ENCODE measurements at places on chromosomes 4 and X.

DNA sequence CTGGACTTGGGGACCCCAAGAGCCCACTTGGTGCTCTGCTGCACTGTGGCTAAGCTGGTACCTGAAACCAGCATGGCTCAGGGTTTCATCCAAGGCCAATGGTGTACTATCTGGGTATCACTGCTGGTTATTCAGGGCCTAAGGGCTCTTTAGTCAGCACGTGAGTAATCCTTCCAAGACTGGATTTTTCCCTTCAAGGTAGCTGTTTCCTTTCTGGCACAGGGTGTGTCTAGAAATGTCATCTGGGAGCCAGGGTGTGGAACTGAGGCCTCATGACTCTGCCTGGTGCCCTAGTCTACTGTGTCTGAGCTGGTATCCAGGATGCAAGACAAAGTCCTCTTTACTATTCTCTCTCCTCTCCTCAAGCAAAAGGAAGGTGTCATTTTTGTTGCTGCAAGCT lies 99.0 kb upstream of the QRFPR start:
- no peak for DNase-seq

- DNase-seq: no peak
These were observed 18.2 kb downstream of the PRDM8 start for GRCh38 chr4:80215449-80216052.

DNA sequence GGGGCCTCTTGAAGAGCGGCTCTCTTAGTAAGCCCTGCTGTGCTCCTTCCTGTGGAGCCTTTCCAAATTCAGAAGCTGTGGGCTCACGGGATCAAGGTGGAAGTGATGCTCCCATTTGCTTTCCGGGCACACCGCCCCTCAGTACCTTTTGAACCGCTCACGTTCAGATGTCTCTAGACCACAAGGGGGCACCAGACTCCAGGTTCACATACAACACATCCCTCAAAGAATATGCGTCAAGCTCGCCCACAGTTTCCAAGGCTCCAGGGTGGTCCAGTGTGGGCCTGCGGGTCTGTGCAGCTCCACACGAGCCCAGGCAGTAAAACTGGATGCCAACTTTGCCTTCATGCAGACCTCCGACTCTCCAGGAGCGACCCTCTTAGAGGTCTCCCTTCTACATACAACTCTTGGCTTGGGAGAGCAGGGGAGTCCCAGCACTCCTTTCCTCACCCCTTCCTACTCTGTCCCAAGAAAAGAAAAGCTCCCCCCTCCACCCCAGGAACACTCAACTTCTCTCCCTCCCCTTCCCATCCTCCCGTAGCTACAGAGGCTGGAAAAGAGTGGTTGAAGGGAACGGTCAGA lies 11.0 kb downstream of the SUPT20HL1 start:
- DNase-seq: peak; percentile 81

GRCh38 chr4:62342346-62342745 lies 1142.2 kb downstream of the ADGRL3 start:
- DNase-seq: no peak

DNA sequence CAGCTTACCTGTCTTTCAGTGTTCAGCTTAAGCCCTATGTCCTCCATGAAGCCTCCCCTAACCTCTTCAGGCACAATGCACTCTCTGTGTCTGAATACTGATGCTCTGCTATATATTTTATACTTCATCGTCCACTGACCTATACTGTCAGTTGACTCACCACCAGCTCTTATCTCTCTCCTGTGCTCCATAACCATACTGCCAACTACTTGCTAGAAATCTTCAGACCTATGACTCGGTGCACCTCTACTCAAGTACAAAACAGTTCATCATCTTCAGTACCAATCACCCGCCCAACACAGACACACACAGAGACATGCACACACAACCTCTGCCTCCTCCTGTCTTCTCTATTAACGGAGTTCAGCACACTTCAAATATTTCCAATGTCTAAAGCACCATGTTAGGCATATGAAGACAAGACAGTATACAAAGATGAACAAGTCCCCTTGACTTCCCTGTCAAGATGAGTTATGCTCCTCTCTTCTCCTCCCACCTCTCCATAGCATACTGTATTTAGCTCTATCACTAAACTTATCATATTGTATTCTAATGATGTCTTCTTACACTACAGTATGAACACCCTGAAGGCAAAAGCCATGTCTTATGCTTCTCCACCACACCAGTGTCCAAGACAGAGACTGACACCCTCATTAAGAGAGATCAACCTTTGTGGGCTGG lies 42.5 kb downstream of the ARHGEF6 start:
- DNase-seq: no peak

DNA sequence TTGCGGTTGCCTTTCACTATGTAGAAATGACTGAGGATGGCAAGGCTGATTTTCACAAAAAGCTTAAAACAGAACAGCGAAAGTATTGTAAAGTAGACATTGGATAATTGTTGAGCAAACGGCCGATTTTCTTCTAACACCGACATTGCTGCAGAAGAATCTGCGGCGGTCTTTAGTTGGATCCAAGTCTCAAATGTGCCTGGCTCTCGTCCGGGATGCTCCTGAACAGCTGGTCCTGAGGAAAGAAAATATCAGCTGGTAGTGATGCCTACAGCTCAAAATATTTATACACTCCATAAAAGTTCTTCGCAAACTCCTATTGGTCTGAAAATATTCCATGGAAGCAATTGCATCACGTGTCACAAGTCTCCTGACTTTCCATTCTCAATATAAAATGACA lies at the start of gene ASB5:
ASB5 (minus strand) TSS at position 260 of the 400 bp plus-strand sequence; CDS start at position 146, 114 bp downstream.
- no peak for DNase-seq

DNA sequence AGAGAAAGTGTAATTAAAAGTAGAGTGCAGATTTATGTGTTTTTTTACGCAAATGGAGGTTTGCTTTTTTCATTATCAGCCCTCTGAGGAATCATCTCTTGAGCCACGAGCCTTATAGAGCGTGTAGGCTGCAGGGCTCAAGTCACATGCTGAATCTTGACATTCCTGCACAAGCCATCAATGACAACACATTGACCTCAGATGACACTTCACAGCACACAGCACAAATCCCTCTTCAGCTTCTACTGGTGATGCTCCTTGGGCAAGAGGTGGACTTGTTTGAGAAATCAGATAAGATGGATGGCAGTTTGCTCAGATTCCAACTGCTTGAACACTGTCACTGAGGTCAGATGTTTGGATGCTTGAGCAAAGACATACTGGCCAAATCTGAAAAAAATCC lies 250.6 kb downstream of the SNCA start:
- DNase-seq: no peak

GRCh38 chr4:53592122-53592521 lies 836 bp upstream of the LNX1 start:
- no peak for DNase-seq

DNA sequence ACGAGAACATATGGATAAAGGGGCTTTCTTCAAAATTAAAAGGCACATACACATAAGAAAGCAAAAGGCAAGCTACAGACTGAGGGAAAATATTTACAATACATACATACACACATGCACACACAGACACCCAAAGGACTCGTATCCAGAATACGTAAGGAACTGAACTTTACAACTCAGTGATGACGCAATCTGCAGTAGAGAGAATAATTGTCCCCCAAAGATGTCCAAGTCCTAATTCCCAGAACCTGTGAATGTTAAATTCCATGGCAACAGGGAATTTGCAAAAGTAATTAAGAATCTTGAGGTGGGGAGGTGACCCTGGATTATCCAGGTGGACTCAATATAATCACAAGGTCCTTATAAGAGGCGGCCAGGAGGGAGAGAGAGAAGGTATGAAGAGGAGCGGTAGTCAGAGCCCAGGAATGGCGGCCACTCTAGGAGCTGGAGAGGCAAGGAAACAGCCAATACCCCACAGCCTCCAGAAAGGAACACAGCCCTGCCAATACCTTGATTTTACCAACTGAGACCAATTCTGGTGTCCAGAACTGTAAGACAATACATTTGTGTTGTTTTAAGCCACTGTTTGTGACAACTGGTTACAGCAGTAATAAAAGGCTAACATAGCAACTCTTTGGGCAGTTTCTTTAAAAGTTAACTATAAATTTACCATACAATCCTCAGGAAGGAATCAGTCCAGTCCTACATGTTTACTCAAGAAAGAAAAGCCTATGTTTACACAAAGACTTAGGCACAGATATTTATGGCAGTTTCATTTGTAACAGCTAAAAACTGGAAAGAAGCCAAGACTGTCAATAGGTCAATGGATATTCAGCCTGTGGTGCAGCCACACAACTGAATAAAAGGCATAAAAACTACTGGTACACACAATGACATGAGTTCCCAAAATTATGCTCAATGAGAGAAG lies 27.3 kb upstream of the STS start:
- no peak for DNase-seq

DNA sequence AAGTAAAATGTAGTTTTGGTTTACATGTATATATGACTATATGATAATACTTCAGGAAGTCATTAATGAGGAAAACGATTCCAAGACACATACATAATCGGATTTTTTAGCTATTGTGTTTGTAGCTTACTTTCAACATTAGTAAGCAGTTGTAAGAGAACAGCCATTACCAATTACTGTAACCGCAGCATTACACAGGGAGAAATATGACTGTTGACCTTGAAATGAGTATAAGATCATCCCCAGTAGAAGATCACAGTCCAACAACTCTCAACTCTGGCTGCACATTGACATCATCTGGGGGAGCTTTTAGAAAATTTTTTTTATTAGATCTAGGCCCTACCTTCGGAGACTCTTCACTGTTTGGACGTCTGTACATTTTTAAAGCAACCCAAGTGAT lies 762.0 kb upstream of the MAGEB2 start:
- no peak for DNase-seq

DNA sequence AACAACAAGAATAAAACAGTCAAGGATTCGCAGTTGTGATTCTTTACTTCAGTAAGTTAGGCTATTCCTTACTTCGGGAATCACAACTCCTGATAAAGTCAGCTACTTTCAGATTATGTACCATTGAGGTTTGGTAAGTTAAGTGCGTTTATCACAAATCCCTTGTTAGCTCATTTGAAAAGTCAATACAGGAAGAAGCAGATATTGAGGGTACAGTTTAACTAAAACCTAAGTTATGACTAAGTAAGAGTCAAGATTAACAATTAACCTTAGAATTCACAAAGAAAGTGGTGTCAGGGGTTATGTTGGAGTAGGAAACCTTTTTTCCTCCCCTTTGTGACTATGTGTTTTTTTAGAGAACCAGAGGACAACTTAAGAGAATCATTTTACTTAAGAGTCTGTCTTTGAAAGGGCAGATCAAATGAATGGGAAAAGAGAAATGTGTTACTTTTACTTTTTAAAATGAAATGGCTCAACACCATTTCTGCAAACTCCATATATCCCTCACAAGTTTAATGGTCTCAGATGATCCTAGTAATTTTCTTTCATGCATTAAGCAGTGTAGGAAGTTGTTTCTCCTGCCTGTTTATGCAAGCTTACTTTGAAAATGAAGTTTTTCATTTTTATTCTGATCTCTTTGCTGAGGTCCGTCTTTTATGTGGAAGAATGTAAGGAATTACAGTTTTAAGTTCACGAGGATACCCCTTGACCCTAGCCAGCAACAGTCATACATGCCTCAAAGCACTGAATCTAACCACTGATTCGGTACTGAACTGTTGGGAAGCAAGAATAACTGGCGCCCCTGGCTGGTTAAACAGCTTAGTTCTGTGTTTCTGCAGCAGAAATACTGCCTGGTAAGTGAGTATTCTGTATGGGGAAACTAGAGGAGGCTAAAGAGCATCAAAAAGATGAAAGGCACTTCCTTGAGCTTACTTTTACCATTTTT lies 211.7 kb downstream of the SLC4A4 start:
- DNase-seq: no peak

DNA sequence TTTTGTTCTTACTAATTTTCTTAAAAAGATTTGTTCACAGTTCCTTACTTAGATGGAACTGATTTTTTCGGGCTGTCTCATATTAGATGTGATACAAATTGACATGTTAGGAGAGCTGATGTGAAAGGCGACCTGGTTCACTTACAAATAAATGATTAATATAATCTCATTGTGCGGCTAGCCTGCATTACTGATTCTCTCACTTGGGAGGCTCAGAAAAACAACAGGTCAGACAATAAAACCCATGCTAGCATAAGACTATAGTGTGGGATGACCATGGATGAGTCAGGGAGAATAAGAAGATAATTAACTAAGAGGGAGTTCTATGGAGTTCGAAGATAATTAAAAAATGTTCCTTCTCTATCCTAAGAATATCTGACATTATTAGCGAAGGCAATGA lies 40.8 kb downstream of the RTL9 start:
- DNase-seq: no peak

- DNase-seq: no peak
These were observed 129.0 kb downstream of the TMEM47 start for GRCh38 chrX:34528081-34528480.

DNA sequence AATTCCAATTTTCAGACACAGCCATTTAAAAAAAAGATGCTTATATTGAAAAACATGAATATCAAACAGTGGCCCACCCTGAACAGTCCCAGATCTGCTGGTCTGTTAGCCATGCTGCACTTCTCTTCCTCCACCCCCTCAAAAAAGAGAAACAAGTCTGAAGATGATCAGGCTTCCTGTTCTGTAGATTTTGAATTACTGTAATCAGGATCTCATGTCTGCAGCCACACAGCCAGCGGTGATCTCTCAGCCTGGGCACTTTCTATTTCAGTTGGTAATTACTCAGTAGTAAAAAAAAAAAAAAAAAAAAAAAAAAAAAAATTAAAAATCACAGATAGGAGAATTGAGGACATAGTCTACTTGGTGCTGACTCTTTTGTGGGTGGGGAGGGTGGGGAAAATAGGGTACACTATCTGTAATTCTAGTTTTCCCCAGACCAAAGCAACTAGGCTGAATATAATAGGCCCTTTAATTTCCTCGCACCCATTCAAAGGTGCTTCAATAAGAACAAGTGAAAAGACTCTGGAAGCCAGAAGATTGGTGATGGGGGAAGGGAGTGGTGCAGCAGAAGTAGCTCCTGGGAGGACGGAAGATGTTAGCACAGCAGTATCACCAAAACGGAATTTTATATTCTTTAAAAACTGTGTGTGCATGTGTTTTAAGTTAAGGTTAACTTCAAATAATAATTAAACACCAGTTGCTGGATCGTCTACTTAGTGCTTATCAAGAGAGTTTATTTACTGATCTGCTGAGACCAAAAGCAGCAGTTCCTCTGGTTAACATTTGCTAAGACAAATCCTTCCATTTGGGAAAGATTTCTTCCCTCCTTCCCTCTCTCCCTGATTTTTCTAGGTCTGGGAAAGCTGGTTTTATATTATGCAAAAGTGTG lies 47.0 kb downstream of the SPRY1 start:
- DNase-seq: no peak

- DNase-seq: no peak
These were observed 37.1 kb upstream of the PLAC8 start for GRCh38 chr4:83151651-83152050.

- DNase-seq: peak; percentile 60
These were observed 519 bp downstream of the SLC25A4 start for GRCh38 chr4:185143601-185143969.

- no peak for DNase-seq
These were observed 1.5 kb upstream of the BCOR start for GRCh38 chrX:40099055-40099958.

DNA sequence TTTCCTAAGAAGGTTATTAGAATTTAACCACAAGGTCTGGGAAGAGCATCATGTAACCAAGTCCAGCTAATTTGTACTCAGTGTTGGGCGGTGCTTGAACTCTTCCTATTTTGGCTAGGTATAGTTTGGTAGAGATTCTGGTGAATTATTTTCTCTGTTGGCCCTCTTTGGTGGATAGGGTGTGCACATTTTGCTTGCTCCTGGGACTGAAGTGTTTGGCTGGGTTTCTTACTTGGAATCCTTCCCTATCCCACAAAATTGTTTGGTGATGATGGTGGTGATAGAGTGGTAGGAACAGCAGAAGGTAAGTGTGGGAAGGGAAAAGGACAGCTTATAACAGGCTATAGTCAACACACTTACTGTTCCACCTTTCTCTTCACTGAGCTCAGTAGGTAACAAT lies 194.8 kb upstream of the GPC4 start:
- DNase-seq: no peak
